ENCODE measurements at places on chromosomes 1 and 21.

DNA sequence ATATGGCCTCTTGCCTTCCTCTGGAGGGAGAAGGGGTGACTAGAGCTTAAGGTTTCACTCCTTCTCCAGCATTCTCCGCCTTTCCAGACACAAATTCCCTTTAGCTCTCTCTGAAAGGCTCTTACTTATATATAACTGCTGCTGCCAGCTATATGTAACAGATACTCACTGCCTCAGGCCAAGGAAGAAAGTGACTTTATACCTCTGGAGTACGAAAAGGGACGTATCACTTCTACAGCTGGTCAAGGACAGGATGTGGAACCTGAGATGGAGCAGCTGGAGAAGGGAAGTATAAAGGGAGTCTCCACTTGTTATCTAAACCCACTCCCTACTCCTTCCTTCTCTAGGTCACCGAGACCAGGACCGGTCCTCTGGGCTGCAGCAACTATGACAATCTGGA is 102.4 kb downstream of the BRINP2 start:
- H3K4me1 ChIP-seq: no peaks in the 10 kb centered on the region
- H3K36me3 ChIP-seq: no peaks in the 10 kb centered on the region
- H3K27ac ChIP-seq: no peak overlapping the region
- H3K4me3 ChIP-seq: no peak overlapping the region

DNA sequence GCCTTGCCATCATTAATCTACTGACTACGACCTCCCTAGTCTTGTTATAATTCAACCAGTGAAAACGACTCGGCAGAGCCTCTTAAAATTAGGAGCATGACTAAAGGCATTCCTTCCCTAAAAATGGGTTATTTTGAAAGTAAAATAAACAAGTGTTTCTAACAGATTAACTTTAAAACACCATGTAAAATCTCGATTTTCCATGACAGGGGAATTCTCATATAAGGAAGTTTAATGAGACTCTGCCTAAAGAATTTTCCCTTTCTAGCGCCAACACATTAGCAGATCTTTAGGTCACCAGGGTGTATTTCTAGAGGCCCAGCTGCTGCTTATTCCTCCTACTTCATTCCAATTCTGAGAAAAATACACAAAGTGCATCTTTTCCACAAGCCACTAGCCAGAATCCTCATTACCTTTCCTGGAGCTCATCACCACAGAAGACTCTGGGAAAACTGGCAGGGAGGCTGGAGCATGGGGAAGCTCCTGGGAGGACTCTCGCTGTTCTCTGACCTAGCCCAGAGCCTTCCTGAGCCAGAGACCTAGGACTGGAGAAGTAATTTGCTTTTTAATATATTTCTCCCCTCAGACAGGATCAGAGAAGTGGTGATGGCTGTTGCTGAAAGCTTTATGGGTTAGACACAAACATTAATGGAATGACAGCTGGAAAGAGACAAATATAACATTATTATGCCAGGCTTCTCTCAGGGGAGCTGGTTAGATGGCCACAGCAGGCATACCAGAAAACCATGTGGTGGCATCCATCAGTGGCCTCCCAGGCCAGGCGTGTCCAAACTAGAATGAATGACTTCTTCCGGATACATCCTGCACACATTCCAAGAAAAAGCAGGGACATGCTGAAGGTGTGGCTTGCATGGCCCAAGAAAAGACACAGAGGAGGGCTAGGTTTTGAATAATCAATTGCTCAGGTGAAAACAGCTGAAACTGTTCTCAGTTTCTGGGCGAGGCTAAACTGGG is 63.6 kb upstream of the CTTNBP2NL start:
- DNase-seq: no peak
- H3K27ac ChIP-seq: no peak overlapping the region
- H3K27me3 ChIP-seq: peaks cover 18% of the 10 kb centered on the region
- no peaks in the 10 kb centered on the region for H3K4me1 ChIP-seq
- no peaks in the 10 kb centered on the region for H3K36me3 ChIP-seq

DNA sequence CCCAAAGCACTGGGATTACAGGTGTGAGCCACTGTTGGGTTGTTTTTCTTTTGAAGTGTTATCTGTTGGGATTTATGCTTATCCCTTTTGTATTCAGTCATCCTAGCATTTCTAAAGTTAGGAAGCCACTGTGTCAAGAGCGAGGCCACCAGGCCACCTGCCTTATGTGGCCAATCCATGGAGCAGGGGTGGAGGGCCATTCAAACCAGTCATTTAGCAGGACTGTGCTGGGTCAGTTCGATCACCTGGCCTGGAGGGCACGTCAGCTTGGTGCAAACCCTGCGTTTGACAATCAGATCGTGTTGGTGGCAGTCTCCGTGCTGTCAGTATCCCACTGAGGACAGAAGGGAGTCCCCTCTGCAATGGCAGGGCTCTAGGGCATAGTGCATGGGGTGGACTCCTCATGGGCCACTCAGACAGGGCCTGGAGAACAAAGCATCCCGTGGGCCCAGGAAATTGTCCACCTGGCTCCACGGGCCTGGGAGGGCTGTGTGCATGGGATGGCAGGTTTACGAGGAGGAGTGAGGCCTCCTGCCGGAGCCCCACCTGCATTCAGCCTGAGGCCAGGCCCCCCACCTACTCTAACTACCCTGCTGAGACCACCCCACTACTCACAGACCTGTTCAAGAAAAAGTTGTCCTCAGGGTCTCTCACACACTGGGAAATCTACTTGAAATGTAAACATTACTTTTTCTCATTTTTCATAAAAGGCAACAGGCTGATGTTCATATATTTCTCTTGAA is 242.3 kb downstream of the SDCCAG8 start:
- H3K4me3 ChIP-seq: no peak overlapping the region
- no peak overlapping the region for H3K27ac ChIP-seq
- H3K4me1 ChIP-seq: no peaks in the 10 kb centered on the region
- H3K36me3 ChIP-seq: no peaks in the 10 kb centered on the region
- H3K27me3 ChIP-seq: no peaks in the 10 kb centered on the region

DNA sequence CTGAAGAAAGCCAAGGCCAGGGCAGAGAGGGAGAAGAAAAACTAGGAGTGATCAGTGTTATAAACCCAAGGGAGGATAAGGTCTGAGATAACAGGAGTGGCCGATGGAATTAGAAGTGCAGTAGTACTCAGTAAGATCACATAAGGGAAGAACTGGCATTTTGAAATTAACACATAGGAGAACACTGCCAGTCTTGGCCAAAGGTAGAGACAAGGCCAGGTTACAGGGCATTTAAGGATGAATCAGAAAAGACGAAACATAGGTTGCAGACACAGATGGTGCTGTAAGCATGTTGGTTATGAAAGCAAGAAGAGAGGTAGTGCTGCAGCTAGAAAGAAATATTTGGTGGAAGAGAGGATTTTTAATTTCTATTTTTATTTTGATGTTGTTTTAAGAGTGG is 278.9 kb upstream of the SNX7 start:
- H3K36me3 ChIP-seq: no peaks in the 10 kb centered on the region
- H3K4me3 ChIP-seq: no peak overlapping the region
- H3K27ac ChIP-seq: no peak overlapping the region

- H3K27ac ChIP-seq: no peak overlapping the region
- H3K27me3 ChIP-seq: no peaks in the 10 kb centered on the region
- H3K4me3 ChIP-seq: no peak overlapping the region
- DNase-seq: no peak
- no peaks in the 10 kb centered on the region for H3K4me1 ChIP-seq
- no peaks in the 10 kb centered on the region for H3K36me3 ChIP-seq
These were observed 21.8 kb upstream of the GORAB start for GRCh38 chr1:170510163-170510562.

DNA sequence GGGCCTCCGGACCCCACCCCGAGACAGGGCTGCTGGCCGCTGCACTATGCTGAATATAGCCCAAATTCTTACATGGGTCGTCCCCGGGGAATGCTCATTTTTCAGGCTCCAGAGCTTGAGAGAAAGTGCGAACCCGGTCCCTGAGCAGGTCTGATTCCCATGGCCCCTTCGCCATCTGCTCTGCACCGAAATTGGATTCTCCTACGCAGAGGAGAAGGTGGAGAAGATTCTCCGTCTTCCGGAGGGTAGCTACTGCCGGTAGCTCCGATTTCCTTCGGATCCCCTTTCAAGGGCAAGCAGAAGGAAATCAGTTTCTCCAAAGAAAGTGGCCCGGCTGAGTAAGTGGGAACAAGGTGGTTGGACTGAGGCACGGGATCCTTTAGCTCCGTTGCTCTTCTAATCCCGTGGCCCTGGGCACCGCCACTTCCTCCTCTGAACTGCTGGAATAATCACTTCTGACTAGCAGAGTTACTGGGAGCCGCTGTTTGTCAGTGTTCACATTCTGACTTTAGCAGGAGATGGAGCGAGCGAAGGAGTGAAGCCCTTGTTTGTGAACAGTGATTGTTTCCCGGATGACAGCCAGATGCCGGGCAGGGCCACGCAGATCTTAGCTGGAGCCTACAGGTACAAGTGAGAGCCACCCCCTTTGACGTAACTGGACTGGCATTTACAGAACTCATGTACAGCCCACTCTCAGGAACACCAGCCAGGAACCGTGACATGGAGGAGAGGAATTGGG is 1.1 kb upstream of the ZNF496 start:
- DNase-seq: no peak
- H3K27me3 ChIP-seq: no peaks in the 10 kb centered on the region
- H3K4me1 ChIP-seq: peaks cover 39% of the 10 kb centered on the region
- peaks cover 7% of the 10 kb centered on the region for H3K36me3 ChIP-seq

DNA sequence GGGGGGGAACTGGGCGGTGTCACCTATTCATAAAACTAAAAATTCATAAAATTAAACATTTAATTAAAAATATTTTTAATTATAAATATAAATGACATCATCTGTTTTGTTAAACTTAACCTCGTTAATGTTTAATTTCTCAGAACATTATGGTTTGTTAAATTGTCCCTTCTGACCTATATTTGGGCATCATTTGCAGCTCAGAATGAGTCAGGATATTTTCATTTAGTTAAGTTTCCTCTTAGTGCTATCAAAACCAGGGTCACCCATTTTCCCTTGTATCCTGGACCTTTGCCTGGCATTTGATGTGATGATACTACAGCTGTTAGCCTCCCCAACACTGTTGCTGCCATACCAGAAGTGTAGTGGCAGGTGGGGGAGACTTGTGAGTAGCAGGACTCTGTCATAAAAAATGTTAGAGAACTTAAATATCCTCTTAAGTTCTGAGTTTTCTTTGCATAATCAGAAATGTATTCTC is 30.3 kb downstream of the TSNAX start:
- H3K4me3 ChIP-seq: no peak overlapping the region
- no peak for DNase-seq
- H3K27ac ChIP-seq: no peak overlapping the region
- H3K36me3 ChIP-seq: peaks cover 1% of the 10 kb centered on the region
- no peaks in the 10 kb centered on the region for H3K27me3 ChIP-seq

DNA sequence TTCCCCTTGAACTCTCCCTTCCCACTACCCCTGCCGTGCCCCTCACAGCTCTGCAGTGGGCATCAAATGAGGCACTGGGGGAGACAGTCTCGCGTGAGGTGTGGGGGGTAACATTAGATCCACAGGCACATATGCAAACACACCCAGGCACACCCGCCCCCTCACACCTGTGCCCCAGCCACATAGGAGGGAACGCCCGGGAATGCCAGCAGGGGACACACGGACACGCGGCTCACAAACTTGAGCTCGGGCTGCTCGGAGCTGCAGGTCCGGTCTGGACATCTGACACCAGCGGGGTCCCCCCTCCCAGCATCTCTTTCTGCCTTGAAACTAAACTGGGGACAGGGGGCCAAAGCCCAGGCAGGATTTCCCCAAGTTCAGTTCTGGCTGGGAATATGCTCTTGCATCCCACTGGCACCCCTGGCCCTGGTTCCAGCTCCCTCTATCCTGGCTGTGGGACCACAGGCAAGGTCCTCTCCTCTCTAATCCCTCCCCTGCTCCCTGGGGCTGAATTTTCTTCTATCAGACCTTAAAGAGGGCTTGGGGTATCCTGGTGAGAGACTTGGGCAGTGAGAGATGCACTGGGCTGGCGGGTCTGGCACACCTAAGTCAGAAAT is 30.6 kb downstream of the CDCP2 start:
- H3K27me3 ChIP-seq: peaks cover 33% of the 10 kb centered on the region
- peak overlapping the region; percentile 60 for H3K4me3 ChIP-seq
- H3K27ac ChIP-seq: no peak overlapping the region
- H3K4me1 ChIP-seq: peaks cover 63% of the 10 kb centered on the region
- H3K36me3 ChIP-seq: no peaks in the 10 kb centered on the region

DNA sequence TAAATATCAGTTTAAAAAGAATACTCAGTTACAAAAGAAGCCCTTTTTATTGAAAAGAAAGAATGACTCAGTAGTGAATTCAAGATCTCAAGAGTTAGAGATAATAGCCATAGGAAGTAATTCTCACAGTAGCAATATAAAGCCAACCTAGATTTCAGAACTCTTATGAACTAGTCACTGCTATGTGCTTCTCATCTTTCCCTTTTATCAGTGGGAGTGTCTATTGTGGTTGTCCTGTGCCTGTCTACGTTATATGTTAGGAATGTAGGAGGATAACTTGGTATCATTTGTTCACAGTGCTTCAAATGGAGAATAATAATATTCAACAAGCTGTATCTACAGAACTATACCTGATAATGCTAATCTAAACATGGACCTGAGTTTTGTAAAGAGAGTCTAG is 73.1 kb upstream of the RGS21 start:
- no peak overlapping the region for H3K4me3 ChIP-seq
- H3K36me3 ChIP-seq: no peaks in the 10 kb centered on the region
- no peaks in the 10 kb centered on the region for H3K27me3 ChIP-seq
- no peaks in the 10 kb centered on the region for H3K4me1 ChIP-seq
- no peak for DNase-seq

DNA sequence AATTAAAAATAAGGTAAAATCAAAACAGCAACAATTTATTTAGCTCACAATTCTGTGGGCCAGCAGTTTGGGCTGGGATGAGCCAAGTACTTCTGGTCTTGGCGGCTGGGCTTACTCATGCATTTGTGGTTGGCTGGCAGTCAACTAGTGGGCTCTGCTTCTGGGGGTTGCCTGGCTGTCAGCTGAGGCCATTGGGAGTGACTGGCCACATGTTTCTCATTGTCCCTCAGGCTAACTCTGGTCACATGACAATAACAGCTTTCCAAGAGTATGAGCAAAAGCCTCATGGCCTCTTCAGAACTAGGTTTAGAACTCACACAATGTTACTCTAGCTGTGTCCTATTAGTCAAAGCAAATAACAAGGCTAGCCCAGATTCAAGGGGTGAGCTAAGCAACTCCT is 15.6 kb upstream of the CHIA start:
- no peaks in the 10 kb centered on the region for H3K27me3 ChIP-seq
- no peak for DNase-seq
- H3K36me3 ChIP-seq: no peaks in the 10 kb centered on the region
- no peak overlapping the region for H3K4me3 ChIP-seq
- no peak overlapping the region for H3K27ac ChIP-seq

DNA sequence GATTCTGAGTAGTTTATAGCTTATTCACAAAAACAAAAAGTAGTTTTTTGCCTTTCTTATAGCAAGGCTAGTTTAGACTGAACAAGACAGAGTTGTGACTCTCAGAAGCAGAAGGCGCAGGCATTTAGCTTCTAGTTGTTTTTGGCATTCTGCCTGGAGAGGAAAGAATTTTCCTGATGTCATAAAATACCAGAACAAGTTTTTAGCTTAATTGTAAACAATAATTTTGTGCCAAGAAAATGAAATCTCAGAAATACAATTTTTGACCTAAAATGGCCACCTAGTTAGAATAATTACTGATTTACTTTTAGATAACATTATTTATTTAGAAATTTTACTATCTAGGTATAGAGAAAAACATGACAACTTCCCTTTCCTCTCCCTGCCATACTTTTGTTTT is 1.0 kb downstream of the DNAJB4 start:
- H3K4me1 ChIP-seq: peaks cover 58% of the 10 kb centered on the region
- H3K36me3 ChIP-seq: no peaks in the 10 kb centered on the region
- peak; percentile 64 for DNase-seq
- H3K4me3 ChIP-seq: peak overlapping the region; percentile 60

- DNase-seq: no peak
- no peaks in the 10 kb centered on the region for H3K36me3 ChIP-seq
- H3K27ac ChIP-seq: no peak overlapping the region
- no peaks in the 10 kb centered on the region for H3K4me1 ChIP-seq
These were observed 19.5 kb downstream of the KCNH1 start for GRCh38 chr1:211114446-211114845.

Data from HepG2 (cell line).